Activated CD8-positive, alpha-beta T cell treated with anti-CD3 and anti-CD28 coated beads, Interleukin-2, amount 10 ng/mL, durations not matched to agents 7 days and 5 days (primary cell): ENCODE measurements at places on chromosomes 2 and 18.

DNA sequence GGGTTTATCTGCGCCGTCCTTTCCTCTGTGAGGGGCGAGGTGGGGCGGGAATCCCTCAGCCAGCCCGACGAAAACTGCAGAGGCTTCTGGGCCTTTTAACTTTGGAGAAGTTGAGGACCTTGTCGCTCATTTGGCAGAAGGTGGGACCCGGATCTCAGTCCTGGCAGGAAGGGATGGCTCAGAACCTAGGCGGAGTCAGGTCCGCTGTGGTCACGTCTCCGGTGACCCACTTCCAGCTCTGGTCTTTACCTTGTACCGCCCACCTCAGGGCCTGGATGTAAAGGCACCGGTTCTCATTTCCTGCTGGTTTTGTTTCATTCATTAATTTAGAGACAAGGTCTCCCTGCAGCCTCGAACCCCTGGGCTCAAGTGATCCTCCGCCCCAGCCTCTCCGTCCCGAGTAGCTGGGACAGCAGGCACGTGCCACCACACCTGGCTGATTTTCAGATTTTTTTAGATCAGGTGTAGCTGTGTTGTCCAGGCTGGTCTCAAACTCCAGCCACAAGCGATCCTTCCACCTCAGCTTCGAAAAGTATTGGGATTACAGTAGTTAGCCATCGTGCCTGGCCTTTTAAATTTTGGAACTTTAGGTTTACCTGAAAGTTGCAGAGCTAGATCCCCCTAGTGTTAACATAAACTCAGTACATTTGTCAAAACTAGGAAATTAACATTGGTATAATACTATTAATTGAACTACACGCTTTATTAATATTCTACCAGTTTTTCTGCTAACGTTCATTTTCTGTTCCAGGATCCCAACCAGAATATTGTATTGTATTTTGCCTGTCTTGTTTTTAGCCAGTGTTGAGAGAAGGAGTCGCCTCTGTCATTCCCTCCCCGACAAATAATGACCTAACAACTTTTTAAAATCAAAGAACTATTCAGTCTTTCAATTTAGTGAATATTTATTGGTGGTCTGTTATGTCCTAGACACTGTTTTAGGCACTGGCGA lies 852 bp downstream of the POLI start:
- DNase-seq, result peak; percentile 79

- no peak for DNase-seq
Measured at GRCh38 chr2:26692897-26693849, 651 bp downstream of the KCNK3 start.

GRCh38 chr18:23384778-23385736 lies 68.0 kb upstream of the RIOK3 start:
- DNase-seq, result no peak

GRCh38 chr2:21644266-21644665 lies 520.5 kb downstream of the TDRD15 start:
- DNase-seq, result no peak

DNA sequence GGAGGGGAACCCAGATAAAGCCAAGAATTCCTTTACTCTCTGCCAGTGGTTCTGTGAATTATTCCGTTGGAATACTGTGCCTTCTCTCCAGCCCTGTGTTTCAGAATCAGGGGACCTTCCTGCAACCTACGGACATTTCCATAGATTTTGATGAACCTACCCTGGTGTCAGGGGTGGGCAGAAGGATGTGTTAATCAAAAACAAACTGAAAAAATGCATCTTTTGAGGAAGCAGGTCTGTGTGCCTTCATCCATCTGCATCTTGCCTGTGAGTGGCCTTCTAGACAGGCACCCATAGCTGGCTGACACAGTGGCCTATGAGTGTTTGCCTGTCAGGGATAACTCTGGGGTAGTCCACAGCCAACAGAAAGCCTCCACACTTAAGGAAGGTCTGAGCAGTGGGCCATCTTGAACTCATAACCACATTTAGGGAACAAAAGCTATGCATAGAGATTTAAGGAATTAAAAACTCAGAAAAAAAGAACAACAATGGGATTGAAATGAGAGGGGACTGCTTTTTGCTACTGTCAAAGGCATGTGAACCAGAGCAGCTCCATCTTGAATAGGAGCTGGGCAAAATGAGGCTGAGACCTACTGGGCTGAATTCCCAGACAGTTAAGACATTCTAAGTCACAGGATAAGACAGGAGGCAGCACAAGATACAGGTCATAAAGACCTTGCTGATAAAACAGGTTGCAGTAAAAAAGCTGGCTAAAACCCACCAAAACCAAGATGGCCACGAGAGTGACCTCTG lies 45.9 kb upstream of the ITGA6 start:
- DNase-seq, result no peak

GRCh38 chr18:48140731-48141130 lies 210.3 kb upstream of the SMAD2 start:
- DNase-seq, result no peak

GRCh38 chr2:34985474-34985873 lies 1370.1 kb upstream of the CRIM1 start:
- DNase-seq, result no peak

GRCh38 chr2:47002480-47003381 lies 87.1 kb upstream of the MCFD2 start:
- DNase-seq, result no peak

DNA sequence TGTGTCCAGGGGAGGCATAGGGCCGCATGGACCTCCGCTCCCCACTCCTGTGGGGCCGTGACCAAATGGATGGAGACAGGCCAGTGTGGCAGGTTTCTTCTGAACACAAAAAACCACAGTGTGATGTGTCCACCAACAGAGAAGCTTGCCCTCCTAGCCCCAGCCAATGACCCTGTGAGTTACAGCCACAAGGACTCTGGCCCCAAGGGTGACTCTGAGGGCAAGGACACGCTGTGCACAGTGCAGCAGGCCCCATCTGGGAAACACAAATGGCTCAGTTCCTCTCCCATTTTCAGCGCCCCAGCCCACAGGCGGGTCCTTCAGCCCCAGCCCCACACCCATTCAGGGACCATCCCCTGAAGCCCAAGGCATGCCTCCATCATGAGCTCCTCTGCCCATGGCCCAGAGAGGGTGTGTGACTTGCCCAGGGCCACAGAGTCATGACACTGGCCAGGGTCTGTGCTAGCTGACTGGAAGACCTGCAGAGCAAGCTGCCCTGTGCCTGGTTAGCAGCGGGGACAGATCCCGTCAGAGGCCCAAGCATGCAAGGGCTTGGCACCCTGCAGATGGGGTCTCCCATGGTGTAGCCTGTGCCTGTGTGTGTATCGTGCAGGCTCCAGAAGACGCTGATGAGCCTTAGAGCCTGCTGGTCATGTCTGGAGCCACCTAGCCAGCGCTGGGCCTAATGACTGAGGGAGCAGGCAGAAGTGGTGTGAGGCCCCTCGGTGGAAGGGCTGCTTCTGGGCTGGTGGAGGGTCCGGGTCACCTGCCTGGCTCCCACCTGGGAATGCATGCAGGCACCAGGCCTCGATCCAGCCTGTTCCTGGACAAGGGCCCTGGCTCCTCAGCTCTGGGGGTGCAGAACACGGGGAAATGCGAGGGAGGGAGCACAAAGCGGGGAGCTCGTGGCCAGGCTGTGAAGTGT lies 47.7 kb downstream of the HS6ST1 start:
- DNase-seq, result no peak

DNA sequence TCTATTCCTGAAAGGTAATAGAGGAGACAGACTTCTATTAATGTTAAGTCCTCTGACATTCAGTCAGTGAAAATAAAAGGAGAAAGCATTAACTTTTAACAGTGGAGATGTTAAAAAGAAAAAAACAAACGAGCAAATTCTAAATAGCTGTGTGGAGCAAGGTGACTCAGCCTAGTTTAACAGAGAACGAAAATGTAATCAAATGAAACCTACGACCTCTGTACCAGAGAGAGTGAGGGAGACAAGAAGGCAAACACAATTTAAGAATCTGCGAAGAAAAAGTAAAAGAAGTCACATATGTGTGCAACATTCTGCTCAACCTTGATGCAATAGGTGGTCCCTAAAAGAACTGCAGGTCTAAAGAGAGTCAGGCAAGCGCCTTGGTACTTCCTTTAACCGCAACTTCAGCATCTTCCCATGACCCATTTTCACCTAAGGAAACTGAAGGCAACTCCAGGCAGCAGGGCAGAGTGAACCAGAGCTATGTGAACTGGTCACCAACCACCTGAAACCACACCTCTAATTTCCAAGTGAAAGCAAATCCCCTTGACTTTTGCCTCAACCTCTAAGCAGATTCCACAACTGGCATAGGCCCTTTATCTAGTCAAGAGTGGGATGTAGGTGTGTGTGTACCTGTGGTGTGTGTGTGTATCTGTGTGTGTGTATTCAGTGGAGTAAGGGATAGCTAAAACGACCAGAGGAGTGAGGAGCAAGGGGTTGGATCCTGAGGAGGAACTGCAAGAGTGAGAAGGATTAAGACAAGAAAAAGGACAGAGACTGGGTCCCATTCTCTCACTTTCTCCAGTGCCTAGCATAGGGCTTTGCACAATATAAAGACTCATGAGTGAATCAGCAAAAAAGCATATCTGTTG lies 43.0 kb downstream of the FIGN start:
- no peak for DNase-seq

- DNase-seq, result no peak
Measured at GRCh38 chr2:44310287-44310686, 35.0 kb downstream of the SLC3A1 start.

GRCh38 chr2:146301287-146301686 lies 1543.5 kb upstream of the ACVR2A start:
- no peak for DNase-seq

GRCh38 chr2:102461188-102461587 lies 11.8 kb upstream of the SLC9A4 start:
- DNase-seq, result no peak

DNA sequence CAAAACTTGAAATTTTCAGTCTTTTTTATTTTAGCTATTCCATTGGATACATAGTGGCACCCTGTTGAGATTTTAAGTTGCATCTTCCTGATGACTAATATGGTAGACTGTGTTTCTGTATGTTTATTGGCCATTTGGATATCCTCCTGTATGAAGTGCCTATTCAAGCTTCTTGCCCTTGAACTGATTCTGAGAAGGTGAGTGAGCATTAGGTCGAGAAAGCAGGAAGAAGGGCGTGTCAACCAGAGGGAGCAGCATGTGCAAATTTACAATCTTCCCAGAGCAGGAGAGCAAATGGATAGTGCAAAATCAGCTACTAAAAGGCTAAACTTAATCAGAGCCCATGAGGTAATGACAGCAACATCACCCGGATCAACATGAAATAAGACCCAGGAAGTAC lies 8.6 kb downstream of the INPP1 start:
- no peak for DNase-seq

- no peak for DNase-seq
Measured at GRCh38 chr2:210459880-210460279, 16.7 kb downstream of the LANCL1 start.

DNA sequence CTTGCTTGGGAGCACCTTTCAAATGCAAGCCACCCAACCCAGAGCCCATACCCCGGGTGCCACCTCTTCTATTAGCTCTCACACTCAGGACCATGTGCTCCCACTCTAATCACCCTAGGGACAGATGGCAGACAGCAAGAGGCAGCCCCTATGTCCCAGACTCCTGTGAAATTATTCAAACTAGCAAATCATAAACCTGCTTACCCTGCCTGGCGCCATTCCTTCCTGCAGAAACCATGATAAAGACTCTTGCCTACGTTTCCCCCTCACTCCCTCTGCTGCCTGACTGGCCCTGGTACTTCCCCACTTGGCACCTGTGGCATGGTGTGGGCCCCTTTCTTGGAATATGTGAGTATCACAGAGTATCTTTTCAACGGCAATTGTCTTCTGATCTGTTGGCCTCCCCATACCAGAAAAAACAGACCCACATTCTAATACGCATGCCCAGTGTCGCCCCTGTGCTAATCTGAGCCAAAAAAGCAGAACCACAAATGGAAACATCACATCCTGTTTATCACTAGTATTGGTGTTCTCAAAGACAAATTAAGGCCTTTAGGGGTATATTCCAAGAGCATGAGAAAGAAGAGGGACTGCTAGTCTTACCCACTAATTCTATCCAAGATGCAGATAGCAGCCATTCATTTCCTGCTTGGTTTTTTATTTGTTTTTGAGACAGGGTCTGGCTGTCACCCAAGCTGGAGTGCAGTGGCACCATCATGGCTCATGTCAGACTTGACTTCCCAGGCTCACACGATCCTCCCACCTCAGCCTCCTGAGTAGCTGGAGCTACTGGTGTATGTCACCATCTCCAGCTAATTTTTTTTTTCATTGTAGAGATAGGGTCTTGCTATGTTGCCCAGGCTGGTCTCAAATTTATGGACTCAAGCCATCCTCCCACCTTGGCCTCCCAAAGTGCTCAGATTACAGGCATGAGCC lies 44.1 kb upstream of the TTC39C start:
- DNase-seq, result peak; percentile 58

DNA sequence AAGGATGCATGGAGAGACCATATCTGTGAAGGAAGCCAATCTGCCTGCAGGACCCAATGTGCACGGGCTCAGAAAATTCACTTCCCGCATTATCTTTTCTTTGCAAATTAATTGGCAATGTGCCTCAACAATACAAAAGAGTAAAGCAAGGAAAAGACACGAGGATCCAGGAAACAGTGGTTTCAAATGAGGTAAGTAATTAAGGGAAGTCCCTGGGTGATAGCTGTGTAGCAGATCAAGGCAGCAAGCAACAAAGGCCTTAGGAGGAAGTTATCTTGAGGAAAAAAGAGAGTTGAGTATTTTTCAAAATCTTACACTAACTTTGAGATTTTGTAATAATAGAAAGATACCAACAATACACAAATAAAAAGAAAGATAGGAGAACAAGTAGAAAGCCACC lies 44.3 kb upstream of the TGIF1 start:
- no peak for DNase-seq

DNA sequence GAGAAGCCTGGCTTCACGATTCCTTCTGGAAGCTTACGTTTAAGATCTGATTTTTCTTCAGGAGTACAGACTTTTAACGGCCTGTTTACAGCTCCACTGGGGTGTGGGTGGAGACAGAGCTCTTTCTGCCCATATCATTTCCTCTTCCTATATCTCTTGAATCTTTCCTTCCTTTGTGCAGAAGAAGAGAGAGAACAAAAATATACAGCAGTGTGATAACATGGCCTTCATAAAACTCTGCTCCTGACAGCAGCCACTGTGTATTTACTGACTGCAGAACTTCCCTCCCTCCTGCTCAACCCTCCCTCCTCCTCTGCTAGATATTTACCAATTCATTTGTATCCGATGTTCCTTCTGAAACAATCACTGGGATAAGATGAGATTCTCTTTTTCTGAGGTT lies 34.1 kb upstream of the REEP1 start:
- no peak for DNase-seq

DNA sequence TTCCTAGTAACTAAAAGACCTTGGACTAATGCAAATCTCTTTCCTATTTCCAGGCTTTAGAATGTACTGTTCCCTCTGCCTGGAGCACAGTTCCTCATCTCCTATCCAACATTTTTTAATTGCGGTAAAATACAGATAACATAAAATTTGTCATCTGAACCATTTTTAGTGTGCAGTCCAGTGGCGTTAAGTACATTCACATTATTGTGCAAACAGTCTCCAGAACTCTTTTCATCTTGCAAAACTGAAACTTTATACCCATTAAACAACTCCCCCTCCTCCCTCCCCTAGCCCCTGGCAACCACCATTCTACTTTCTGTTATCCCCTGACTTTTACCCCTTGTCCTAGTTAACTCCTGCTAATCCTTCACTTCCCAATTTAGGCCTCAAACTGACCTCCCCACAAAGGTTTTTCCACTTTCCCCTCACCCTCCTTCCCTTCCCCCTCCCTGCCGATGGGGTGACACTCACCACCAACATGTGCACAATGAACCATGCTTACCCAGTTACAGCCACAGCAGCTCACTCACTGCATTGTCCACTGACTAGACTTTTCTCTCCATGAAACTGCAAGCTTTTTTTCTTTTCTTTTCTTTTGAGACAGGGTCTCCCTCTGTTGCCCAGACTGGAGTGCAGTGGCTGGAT lies 54.8 kb downstream of the KIAA2012 start:
- DNase-seq, result no peak

- DNase-seq, result no peak
Measured at GRCh38 chr2:7736646-7737305, 819.6 kb downstream of the RNF144A start.
